Stimulated activated CD4-positive, alpha-beta T cell treated with anti-CD3 and anti-CD28 coated beads, Interleukin-2, amount 100 ng/mL, for 24 hours (primary cell): ENCODE measurements at places on chromosomes 16 and 17.
A peak's percentile ranks its signal among the peaks of the same experiment; 100 is the strongest.

GRCh38 chr17:82283208-82283749 is 9.8 kb upstream of the CSNK1D start:
- peak; percentile 68 for DNase-seq

DNA sequence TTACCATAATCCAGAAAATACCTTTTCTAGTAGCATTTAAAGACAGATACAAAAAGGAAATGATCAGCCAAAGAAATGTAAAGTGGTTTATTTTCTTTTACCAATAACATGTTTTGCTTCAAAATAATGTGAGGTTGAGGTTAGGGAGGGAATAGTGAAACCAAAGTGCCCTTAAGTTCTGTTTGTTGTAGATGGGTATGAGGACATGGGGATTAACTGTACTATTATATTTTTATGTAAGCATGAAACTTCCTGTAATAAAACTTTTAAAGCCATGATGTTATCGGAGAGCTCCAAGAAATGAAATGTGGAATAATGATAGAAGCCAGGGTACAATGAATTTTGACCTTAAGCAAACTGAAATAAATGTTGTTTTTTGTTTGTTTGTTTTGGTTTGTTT is 9.9 kb downstream of the C16orf46 start:
- no peak for DNase-seq

DNA sequence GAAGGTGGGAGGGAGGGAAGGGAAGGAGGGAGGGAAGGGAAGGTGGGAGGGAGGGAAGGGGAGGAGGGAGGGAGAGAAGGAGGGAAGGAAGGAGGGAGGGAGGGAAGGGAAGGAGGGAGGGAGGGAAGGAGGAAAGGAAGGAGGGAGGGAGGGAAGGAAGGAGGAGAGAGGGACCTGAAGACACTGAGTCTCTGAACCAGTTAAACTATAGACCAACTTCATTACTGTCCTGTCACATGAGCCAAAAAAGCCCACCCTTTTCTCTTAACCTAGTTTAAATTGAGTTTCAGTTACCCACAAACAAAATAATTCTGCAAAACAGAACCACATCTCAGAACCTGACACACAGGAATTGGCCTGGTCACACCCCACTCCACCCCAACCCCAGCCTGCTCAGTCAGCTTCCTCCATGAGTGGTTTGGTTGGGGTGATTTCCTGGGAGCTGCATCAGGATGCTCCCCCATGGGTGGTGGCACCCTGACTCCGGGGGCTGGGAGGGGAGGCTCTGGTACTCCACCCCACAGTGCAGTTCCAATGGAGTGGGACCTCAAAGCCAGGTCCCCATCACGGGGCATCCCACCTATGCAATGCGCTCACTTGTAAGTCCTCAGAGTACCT is 4.7 kb upstream of the PRR29 start:
- DNase-seq = no peak

DNA sequence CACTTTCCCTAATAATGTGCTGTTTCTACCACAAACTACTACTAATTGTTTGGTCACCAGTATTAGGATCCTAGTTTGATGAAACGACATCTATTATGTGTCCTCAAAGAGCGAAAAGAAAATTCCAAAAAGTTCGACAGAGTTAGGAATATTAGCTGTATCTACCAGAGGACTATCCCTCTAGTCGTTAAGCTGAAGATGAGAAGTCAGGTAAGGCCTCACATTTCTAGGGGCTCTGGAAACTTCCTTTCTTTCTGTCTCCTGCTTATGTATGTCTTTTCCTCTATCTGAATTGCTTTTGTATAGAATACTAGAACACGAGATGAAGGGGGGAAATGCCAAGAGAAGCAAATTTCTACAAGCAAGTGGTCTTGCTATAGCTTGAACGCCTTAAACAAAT is 1.6 kb downstream of the GLG1 start:
- no peak for DNase-seq

DNA sequence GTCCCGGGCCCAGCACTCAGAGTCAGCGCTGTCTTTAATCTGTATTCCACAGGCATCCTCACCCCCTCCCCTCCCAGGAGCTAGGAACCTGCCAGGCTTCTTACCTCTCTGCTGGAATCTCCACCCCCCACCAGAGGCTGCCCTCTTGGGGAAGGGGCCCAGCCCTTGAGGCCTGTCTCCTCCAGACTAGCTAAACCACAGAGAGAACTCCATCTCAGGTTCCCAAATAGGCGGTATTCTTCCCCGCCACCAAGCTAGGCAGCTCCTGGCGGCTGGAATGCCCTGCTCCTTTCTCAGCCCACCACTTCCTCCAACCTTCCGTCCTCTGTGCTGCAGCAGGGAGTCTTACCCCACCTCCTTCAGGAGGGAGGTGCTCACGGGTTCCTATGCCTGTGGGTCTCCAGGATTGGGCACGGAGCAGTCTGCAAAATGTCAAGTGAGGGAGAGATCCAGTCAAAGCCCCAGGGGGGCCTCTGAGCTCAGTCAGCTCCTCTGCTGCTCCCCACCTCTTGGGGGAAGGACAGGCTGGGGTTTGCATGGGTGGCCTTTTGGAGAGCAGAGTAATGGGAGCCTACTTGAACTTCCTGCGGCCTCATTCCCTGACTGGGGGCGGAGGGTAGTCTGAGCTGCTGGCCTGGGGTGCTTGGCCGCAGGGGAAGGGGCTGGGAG is 55.7 kb downstream of the SREBF1 start:
- DNase-seq = no peak

- DNase-seq = no peak
Observed at GRCh38 chr17:82989881-82990280, 89.5 kb upstream of the METRNL start.

GRCh38 chr17:21463779-21464407 is 87.7 kb downstream of the KCNJ12 start:
- DNase-seq = no peak

DNA sequence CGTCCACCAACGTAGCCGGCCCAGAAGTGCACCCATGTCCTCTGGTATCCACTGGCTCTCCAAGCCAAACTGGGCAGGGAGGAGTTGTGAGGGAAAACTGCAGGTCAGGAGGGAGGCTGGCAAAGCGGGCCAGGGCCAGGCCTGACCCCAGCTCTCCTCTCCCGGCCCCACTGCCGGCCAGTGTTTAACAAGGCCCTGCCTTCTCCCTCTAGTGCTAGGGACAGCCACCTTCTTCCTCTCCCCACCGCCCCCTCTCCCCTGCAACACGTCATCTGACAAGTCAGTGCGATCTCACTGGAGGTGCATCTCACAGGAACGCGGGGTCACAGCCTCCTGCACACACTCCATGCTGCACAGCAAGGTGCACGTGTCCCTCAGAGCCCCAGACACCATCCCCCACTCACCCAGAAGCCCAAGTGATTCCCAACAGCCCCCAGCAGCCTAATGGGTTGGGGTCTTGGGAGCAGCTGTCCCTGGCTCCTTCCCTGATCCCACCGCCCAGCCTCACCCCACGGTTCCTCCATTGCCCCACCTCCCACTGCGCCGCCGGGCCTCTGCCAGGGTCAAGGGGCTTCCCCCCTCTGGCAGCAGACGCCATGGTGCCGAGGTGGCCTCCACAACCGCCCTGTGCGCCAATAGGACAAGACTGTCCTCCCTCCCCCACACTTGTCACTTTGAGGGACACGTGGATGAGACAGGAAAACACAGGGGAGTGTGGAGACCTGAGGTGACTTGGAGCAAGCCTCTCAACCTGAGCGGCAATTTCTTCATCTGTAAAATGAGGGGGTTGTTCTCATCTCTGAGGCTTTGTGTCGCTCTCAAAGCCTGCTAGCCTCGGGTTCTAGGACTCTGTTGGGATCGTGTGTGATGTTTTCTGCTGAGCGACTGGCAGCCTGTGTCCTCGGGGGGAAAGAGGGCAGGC is 1.1 kb upstream of the ACE start:
- no peak for DNase-seq

DNA sequence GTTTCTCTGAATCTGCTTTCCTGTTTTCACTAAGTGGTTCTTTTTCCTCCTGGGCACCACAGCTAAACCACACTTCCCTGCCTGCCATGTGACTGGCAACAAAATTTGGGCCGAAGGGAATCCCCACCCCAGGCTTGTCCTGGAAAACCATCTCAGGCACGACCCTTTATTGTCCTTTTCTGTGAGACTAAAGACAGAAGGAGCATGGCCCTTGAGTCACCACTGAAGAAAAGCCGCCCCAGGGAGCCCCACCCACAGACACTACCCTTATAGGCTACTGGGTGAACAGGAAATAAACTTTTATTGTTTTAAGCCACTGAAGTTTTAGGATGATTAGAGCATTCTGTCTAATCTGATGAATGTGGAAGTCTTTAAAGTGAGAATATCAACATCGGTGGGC is 88.6 kb upstream of the BRD7 start:
- no peak for DNase-seq

DNA sequence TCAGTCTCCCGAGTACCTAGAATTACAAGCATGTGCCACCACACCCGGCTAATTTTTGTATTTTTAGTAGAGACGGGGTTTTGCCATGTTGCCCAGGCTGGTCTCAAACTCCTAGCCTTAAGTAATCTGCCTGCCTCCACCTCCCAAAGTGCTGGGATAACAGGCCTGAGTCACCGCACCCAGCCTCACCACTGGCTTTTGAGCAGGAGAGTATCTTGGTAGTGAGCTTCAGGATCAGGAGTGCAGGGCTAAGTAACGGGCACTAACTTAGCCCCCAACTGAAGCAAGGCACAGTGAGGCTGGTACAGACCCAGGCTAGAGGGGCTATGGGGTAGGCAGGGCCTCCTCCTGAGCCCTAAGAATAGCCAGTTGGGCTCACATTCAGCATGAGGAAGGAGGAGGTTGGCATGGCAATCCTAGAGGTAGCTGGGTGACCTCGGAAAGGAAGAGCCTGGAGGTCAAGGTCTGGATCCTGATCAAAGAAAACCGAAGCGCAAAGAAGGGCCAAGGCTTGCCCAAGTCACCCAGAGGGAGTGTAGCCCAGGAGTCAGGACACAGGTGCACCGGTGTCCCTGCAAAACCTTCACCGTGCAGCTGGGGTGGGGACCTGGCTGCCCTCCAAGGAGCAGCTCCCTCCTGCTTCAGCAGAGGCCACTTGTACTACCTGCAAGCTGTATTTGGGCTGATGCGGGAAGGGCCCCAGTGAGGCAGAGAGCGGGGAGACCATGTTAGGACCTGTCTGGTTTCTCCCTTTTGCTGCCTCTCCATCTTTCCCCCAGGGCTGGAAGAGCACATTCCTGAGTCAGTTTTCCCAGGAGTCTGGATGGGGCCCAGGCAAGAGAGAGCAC is 1.3 kb upstream of the ADGRG5 start:
- no peak for DNase-seq

DNA sequence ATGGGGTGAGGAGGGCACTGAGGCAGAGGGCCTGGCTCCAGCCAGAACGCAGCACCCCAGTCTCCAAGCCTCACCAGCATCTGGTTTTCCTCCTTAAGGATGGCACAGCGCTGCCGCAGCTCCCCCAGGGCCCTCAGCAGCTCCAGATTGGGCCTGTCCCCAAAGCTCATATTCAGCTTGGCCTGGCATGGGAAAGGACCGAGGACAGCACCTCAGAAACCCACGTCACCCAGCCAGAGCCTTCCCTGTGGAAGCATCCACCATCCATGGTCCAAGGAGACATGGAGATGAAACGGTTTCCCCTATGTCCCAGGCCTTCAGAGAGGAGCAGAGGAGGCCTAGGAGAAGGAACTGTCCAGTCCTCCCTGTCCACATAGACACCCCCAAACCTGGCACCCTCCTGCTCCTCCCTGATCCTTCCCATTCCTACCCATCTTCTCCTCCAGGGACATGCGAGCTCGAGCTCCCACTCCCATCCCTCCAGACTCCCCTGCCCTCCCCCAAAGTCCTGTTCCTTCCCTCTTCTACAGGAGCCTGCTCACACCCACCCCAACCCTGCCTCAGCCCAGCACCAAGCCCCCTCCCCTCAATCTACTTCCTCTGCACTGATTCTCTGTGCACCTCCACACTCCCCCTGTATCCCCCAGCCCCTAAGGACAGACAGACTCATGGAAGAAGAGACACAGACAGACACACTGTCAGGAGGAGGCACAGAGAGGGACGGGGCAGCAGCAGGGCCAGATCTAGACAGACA is 1.8 kb downstream of the TSPOAP1 start:
- no peak for DNase-seq

- DNase-seq = no peak
Observed at GRCh38 chr17:72152387-72152929, 31.6 kb downstream of the SOX9 start.

- no peak for DNase-seq
Observed at GRCh38 chr17:66677201-66677981, 157.5 kb upstream of the CACNG5 start.

- no peak for DNase-seq
Observed at GRCh38 chr17:352421-353212, at the start of gene RPH3AL. TSS of gene RPH3AL (minus strand) at chr17:352807. CDS start at chr17:327543, 25,264 bp downstream.

GRCh38 chr17:31544186-31544585 is 152.7 kb downstream of the RAB11FIP4 start:
- no peak for DNase-seq

- DNase-seq = no peak
Observed at GRCh38 chr17:11645426-11645825, 47.2 kb downstream of the DNAH9 start.

GRCh38 chr16:67236563-67237395 is 9.8 kb downstream of the TMEM208 start:
- DNase-seq = peak; percentile 81

DNA sequence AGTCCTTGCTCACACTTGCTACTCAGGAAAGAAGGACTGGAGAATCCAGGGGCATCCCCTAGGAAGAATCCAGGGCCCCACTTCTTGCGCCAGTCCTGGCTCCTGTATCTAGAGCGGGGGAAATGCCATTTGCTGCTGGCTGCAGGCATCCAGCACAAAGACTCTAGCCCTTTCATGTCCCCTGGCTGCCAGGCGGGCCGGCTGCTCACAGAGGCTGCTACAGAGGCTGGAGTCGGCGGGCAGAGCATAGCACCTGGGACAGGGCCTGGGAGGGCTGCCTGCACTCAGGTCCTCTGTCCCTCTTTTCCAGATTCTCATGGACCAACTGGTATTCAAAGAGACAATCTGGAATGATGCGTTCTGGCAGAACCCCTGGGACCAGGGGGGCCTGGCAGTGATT is 13.8 kb downstream of the SMIM5 start:
- DNase-seq = no peak

GRCh38 chr17:9434642-9435057 is 141.0 kb downstream of the STX8 start:
- DNase-seq = no peak

DNA sequence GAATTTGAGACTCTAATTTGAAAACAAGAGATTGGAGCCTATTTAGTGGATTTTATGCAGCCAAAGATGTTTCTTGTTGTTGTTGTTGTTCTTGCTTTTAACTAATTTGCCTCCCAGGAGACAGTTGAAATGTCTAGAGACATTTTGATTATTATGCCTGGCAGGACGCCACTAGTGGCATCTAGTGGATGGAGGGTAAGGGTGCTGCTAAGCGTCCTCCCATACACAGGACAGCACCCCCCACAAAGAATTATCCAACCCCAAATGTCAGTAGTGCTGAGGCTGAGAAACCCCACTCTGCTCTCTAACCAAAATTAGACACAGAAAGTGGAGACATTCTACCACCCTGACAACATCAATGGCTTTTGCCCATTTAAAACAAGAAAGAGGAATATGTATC is 15.4 kb upstream of the HSBP1 start:
- no peak for DNase-seq
